ENCODE measurements at places on chromosomes 12 and 14. TPM values are rescaled to one million over a fixed set of nuclear protein-coding genes. Genes with fewer than 3 reads are reported as not detected.

DNA sequence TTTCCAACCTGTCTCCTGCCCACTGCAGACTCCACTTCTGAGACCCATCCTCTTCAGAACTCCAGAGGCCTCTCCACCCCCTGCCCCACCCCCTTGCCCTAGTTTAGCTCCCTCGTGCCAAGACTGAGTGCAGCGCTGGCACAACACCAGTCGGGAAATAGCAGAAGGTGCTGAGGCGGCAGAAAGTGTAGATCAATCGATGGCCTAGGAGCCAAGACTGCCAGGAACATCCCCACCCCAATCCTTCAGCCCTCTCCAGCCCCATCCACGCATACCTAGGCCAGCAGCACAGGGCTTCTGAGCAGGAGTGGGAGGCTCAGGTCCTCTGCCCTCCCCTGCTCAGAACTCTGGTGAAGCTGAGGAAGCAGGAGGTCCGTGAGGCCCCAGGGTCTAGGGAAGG is 1.1 kb downstream of the CPNE6 start:
- DNase-seq = no peak

DNA sequence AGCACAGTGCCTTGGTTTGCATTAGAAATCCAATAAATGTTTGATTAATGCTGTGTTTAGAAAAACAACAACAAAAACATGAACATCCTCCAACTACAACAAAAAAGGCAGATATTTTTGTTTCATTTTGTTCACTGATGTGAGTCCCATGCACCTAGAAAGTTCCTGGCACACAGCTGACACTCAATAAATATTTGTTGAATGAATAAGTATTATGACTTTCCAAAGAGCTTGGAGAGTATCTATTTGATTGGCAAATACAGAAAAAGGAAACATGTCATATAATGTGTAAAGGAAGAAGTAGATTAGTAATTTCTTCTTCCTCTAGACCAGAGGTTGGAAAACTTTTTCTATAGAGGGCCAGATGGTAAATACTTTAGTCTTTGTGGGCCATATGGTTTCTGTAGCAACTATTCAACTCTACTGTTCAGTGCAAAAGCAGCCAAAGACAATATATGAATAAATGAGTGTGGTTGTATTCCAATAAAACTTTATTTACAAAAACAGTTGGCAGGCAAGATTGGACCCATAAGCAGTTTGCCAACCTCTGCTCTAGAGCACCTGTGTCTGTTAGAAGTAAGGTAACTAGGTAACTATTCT is 312.3 kb upstream of the DIO2 start:
- DNase-seq = no peak

- no peak for DNase-seq
These were observed 87.0 kb downstream of the TSHR start for GRCh38 chr14:81042438-81042837.

DNA sequence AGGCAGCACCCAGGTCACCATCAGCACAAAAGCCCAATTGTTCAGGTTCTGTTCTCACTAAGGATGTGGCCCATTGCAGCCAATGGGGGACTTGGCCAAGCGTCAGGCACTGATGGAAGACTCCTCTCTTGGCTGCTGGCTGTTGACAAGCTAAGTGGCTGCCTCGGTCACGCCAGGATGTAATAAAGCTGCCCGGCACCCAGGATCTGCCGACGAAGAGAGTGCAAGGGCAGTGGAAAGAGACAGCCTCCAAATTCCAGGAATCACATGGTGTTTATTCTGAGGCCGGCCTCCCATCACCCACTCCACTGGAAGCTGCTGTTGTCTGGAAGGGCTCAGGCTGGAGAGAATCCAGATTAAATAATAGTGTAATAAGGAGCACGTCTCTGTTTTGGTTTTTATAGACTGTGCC is 451.8 kb upstream of the TBX3 start:
- DNase-seq = no peak

The PSMA6 gene
- total RNA-seq = 392 TPM

DNA sequence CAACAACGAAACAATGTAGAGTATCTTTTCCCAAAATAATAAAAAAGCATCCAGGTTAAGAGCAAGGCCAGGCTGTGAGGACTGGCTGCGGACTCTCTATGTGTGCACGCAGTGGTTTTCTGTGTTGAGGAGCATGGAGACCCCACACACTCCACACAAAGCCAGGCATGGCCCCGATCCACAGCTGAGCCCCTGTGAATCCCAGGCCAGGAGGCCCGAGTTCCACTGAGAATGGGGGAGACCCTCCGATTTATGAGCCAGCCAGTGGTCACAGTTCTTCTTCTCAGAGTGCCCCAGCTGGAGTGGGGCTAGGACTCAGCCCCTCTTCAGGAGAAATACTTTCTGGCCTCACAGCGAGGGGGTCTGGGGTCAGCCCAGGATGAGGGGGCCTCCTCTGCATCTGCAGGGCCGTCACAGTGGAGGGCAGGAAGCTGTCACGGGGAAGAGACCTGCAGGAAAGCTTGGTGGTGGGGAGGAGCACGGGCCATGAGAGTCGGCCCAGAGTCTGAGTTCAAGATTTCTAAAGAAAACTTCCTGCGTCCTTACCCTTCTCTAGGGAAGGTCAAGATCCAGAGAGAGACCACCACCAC is 20.1 kb downstream of the NCKAP5L start:
- no peak for DNase-seq

DNA sequence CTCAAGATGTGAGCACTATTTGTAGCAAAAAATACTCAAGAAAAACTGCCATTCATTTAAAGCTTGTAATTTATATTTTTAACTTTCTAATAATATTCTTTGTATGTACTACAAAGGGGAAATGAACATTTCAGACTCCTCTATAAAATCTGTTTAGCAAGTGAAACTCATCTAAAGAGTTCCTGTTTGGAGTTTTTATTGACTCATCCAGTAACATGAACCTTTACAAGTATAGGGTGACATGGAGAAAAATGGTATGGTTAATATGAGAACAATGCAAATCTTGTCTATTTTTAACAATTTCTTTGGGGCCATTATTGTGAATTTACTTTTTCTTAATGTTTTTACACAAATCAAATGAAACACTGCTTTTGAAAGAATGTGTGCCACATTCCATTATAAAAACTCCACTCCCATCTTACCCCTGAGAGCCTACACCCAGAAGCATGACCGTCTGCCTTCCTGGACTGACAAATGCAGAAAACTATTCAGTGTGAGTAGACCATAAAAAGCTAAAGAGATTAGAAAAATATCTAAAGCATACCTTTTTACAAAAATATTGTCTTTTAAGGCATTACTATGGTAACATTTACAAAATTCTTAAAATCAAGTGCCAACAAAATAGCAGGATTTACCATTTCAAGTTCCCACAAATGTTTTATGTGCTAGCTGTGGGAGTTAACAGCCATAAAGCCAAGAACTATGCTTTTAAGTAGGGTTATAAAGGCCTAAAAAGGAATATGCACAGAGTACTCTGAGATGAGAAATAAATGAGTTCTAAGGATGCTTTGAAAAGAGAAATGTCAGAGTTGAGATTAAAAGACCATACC is 144.0 kb downstream of the ADAMTS20 start:
- peak; percentile 7 for DNase-seq

The NOVA1 gene
- total RNA-seq = 16.0 TPM

DNA sequence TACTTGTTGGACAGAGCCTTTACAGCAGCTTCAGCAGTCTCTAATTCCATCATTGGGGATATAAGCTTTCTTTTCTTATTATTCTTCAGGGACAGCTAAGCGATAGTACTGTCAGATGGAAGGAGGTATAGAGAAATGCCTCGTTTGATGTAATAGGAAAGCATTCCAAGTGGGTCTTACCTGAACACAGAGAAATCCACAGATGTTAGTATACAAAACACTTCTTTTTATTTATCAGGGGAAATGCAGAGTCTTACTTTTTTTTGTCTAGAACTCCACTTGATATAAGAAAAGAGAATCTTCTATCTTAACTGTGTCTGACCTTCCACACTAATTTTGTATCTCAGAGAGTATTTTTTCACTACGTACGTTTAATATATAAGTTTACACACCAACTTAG is 1.9 kb downstream of the SYT1 start:
- no peak for DNase-seq

DNA sequence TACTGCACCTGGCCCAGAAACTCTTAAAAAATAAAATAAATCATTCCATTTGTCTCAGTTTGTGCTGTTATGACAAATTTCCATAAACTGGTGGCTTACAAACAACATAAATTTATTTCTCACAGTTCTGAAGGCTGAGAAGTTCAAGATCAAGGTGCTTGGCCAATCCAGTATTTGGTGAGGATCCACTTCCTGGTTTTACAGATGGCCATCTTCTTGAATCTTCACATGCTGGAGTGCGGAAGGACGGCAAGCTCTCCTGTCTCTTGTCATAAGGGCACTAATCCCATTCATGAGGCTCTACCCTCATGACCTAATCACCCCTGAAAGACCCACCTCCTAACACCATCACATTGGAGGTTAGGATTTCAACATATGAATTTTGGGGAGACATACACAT is 29.9 kb upstream of the MYBPC1 start:
- peak; percentile 11 for DNase-seq

The OR6C3 gene
- total RNA-seq = not detected

The FAM90A1 gene
- total RNA-seq = not detected

DNA sequence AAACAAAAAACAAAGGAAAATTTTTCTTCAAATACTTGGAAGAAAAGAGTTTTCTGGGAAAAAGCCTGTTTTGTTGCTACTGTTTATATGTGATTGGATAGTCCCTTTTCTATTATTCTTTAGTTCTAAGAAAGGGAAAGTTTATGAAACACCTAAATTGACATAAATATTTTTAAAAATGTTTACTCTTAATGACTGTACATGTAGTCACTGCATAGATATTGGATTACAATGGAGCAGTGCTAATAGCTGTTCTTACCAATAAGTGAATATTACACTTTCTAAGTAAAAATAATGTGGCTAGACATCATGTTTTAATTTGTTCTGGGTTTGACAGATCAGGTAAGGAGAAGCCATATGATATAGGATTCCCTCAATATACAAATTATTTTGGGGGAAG is 352.7 kb upstream of the DIO2 start:
- DNase-seq = no peak

GRCh38 chr14:55416866-55417265 is 5.2 kb upstream of the ATG14 start:
- DNase-seq = peak; percentile 71

GRCh38 chr14:58297412-58297761 is 968 bp upstream of the ARID4A start:
- no peak for DNase-seq

DNA sequence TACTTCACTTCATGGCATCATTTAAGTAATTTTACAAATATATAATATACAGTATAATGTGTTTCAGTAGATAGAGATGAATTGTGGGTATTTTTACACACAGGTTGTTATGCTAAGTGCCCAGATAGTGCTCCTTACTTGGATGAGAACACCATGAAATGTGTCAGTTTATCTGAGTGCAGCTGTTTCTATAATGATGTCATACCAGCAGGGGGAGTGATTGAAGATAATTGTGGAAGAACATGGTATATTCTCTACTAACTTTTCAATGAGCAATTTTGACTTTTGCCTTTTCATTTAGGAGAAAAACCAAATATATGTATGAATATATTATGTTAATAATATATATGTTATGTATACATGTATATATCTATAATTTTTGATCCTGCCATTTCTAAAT is 221.6 kb downstream of the LRRK2 start:
- DNase-seq = peak; percentile 69

GRCh38 chr12:59396919-59397318 is 198.9 kb upstream of the SLC16A7 start:
- DNase-seq = no peak

DNA sequence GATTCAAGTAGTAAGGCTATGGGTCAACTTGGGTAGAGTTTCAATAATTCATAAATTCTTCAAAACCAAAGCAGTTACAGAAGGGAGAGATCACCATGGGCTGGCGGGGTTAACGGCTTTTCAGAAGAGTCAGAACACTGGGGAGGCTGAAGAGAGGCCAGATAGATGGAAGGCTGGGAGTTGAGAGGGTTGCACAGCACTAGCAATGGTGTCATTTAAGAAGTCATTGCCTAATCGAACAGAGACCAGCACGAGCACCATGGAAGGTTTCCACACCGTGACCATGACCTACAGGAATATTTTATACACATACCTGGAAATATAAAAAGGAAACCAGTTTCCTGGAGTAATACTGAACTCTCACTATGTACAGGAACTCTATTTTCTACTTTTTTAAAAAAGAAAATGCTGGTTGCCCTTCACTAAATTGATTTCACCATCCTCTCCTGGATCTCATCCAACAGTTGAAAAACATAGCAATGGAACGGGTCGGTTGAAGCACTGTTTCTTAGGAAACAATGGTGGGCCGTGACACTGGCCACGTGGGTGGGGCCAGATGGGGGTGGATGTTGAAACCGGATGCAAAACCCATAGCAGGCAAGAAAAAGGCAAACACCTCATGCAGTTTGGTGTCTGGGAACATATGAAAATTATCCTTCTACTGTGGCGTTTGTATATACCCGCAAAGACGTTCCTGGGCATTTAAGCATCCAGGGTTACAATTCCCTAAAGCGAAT is 38.0 kb upstream of the RIN3 start:
- DNase-seq = no peak

DNA sequence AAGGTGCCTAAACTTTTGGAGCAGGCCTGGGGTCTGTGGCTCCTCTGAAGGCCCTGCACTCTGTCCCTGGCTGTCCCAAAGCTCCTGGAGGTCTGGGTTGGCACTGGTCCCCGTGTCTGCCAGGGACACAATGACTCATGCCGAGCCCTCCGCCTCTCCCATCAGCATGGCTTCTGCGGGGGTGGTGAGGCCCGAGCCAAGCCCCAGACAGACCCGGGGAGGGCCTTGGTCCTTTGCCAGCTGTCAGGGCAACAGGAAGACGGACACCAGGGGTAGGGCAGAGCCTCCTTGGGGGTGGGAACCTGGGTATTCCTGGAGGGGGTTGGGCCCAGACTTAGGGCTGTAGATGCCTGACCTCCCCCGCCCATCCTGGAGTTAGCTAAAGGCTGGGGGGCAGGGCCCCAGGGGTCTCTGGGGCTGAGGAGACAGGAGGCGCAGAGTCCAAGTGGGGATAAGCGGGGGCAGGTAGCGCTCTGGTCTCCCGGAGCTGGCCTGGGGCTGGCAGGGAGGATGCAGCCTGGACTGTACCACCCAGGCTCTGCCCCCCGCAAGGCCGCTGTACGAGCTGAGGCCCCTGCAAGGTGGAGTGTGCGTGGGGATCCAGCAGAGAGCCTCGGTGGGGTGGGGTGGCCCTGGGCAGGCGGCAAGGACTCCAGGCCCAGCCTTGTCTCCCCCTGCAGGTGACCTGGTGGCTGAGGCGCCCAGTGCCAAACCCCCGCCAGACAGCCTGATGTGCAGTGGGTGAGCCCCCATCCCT is 16.4 kb upstream of the PUS1 start:
- DNase-seq = peak; percentile 91

The KRT77 gene
- not detected for total RNA-seq

DNA sequence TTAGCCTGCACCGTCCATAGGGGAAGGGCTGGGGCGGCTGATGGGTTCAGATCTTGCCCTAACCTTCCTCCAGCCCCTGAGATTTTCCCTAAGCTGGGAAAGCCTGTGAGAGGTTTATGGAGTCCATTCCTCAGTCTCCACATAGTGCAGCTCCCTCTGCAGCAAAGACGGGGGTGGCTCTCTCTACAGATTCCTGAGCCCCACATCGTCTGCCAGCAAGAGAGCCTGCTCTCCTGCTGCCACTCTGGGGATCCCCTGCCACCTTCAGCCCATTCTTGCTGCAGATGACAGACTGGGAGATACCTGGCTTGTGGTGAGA is 3.1 kb downstream of the SMIM41 start:
- DNase-seq = no peak

GRCh38 chr14:70454731-70455130 is 2.8 kb downstream of the ADAM21 start:
- no peak for DNase-seq

The POTEG gene
- total RNA-seq = not detected

- no peak for DNase-seq
These were observed 735 bp upstream of the MAPKAPK5 start for GRCh38 chr12:111841236-111841749.

GRCh38 chr14:20223410-20223809 is at the start of gene OR11H6:
Gene OR11H6 (plus strand): TSS chr14:20223710. CDS start chr14:20223710, 0 bp downstream.
- DNase-seq = no peak

The ZCRB1 gene
- 110 TPM for total RNA-seq
